Activated naive CD4-positive, alpha-beta T cell treated with anti-CD3 and anti-CD28 coated beads, Interleukin-2, amount 50 U/mL, for 72 hours (primary cell): ENCODE measurements at places on chromosomes 6 and 20.

DNA sequence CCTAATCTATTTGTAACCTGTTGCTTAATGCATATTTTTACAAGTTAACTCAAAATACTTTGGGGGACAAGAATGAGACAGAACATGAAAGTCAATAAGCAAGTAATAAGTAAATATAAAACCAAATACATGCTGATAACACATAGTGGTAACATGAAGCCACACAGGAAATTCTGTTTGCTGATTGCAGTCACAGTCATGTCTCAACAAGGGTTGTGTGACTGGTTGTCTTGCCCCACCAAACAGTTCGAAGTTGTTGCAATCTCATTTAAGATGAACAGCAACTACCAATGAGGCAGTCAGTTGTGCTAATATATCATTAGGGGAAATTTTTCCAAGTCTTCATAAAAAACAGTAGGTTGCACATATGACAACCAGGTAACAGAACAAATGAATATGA lies 14.5 kb downstream of the CD24 start:
- DNase-seq, result no peak

DNA sequence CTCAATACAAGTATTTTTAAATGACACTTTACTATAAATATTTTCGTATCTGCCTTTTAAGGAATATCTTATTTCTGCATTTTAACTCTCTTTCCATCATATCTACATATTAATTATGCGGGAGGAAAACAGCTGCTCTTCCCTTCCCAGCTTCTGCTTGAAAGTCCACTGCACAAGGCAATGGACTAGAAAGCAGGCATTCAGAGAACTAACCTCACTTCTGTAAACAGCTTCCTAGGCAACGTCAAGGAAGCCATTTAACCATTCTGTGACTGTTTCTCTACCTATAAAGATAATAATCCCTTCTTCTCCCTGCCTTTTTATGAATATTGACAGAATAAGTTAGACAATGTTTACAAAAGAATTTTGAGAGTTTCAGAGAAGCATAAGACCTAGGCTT lies 319.4 kb downstream of the BTBD9 start:
- no peak for DNase-seq

- DNase-seq, result no peak
Observed at GRCh38 chr20:5481872-5482271, 165.1 kb upstream of the PROKR2 start.

GRCh38 chr6:64737418-64737817 lies 969.6 kb downstream of the EYS start:
- DNase-seq, result no peak

DNA sequence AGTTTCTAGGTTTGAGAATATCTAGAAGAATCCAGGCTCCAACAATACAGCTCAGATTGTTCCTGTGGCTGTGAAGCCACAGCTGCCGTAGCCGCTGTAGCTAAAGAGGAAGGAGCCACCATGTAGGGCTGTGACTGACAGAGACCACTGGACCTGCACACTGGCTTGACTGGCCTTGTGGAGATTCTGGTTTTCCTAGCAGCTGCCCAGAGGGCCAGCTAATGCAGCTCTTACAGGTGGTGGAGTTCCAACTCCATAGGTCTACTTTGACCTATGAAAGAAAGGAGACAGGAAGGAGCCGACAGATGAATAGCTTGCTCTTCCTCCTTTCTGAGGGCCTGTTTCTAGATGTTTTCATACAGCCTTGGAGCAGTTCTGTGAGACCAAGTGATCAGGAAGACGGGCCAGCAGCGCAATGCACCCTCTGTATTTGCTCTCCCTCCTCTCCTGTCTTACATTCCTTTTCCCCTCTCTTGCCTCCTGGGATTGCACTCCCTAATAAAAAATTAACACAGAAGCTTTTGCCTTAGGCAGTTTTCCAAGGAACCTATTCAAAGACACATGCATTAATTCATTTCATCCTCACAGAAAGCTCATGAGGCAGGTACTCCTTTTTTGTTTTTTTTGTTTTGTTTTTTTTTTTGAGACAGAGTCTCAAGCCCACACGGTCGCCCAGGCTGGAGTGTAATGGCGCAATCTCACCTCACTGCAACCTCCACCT lies 51.8 kb upstream of the MYB start:
- DNase-seq, result no peak
